ENCODE measurements at places on chromosomes 5 and 9.
A peak's percentile ranks its signal among the peaks of the same experiment; 100 is the strongest.

DNA sequence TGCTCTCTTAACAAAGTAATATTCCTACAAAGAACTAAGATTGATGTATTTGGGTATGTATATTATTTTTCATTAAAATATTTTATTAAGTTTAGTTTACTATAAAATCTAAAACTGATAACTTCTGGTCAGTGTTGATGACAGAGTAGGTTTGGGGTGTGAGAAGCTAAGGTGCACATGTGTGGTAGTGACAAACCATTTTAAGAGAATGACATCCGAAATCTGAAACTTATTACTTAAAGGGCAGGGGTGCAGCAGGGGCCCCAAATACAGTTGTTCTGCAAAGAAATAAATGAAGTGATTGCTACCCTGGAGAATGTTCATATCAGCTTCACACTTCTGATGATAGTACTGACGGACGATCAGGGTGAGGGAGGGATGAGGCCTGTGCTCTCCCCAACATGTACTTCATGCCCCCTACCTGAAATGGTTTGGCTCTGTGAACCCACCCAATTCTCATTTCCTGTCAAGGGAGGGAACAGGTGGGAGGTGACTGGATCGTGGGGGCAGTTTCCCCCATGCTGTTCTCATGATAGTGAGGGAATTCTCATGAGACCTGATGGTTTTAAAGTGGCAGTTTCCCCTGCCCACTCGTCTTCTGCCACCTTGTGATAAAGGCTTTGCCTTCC, 125.3 kb upstream of the RFX3 start:
- no peak for DNase-seq

DNA sequence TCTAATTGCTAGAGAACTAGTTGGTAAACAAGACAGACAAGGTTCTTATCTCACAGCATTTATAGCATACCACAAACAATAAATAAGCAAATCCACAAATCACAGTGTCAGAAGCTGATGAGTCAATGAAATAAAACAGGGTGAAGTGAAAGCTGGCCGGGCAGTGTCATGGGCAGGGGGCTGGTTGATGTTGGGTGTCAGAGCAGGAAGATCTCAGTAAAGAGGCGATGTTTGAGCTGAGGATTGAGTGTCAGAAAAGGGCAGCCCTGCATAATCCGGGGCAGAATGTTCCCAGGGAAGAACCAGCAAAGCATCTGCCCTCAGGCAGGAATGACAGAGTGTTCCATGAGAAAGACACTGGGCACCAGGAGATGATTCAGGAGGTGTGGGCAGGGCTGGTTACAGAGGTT, 183.4 kb downstream of the GOLPH3 start:
- DNase-seq: no peak

GRCh38 chr5:2917524-2917923, 166.0 kb upstream of the IRX2 start:
- DNase-seq: no peak

- peak; percentile 64 for DNase-seq
Measured at GRCh38 chr9:115013998-115014397, 83.6 kb upstream of the TNFSF8 start.

DNA sequence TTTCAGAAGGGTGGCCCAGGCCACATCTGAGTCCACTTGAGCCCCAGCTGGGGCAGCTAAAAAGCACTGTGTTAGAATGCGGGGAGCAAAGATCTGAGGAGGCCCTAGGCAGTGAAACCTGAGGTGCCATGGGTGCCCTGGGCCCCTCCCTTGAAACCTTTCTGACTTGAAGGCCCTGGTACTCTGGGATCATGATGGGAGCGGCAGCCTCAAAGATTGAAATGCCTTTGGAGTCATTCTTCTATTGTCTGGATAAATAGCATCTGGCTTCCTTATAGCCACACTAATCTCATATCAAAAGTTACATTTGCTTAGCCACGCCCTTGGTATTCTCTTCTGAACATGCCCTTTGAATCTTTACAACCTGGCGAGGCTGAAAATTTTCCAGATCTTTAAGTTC, 7.7 kb upstream of the SEMA5A start:
- DNase-seq: no peak

- no peak for DNase-seq
Measured at GRCh38 chr5:181039931-181040630, at the start of gene BTNL9. TSS of gene BTNL9 (plus strand) at chr5:181040266. CDS start at chr5:181045490, 5,224 bp downstream.

- DNase-seq: no peak
Measured at GRCh38 chr5:56818450-56819037, 3.2 kb downstream of the MAP3K1 start.

DNA sequence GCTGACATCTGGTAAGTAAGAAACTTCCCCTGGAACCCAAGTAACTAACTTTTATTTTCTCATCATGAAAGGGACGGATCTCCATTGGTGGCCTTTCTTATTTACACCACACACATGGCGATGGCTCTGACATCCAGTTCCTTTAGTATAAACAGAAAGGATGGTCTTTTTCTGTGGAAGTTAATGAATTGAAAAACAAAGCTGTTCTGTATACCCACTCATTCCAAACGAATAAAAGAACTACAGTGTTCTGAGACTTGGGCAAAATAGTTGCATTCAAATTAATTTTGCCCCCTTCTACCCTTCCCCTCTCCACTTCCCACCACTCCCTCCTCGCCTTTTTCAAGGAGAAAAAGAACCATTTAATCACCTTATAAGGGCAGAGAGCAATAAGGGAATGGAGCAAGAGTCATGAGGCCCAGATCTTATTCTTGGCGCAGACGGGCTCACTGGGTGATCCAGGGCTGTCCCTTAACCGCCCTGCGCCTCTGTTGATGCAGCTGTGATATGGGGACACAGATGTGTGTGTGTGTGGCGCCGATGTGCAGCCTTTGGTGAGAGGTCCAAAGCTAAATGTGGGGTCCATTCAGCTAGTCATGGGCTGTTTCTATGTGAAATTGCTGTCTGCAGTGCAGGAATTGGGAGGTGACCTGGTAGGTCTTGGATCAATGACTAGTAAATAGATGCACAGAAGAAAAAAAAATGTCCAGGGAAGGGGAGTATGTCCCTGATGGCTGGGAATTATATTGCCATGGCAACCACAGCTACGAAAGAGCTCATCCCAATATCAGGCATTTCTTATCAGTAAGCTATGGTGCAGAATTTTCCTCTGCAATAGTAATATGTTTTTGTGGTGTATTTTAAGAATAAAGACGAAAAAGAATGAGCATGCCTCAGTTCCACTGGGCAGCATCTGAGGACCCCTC, 141.5 kb upstream of the ERCC6L2 start:
- DNase-seq: no peak

DNA sequence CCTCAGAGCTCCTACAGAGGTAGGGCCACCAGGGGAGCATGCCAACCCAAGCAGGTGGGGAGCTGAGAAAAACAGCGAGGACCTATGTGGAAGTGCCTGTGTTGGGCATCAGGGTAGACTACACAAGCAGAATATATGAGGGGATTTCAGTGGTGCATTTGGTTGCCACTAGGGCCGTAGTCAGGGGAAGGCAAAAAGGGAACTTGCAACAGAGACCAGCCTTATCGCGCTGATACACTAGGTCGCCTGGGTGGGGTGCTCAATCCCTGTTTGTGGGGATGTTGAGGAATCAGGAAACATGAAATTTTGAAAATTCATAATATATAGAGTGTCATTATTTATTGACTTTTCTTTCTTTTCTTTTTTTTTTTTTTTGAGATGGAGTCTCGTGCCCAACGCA, 370.9 kb upstream of the PRR16 start:
- DNase-seq: no peak

GRCh38 chr5:143398451-143399237, 4.8 kb downstream of the NR3C1 start:
- no peak for DNase-seq

- no peak for DNase-seq
Measured at GRCh38 chr9:7579351-7579750, 220.2 kb downstream of the DMAC1 start.

- DNase-seq: no peak
Measured at GRCh38 chr9:2729003-2729402, 11.7 kb downstream of the KCNV2 start.

- no peak for DNase-seq
Measured at GRCh38 chr9:8095672-8096086, 296.1 kb upstream of the DMAC1 start.

DNA sequence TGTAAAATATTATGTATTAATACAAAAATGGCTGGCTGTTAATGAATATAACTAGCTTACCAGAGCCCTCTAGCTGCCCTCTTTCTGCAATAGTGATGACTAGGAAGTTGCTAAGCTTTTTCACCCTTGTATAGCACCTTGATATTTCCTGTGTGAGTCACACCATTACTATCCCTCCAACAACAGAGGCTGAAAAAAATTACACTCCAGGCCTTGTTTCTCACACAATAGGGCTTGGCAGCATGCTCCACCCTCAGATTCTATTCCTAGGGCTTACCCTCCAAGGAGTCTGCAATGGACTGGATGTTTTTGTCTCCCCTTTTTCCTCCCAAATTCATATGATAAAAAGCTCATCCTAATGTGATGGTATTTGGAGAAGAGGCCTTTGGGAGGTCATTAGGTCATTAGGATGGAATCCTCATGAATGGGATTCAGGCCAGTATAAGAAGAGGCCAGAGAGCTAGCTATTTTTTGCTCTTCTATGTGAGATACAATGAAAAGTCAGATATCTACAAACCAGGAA, 184.6 kb upstream of the MAP1B start:
- DNase-seq: no peak

GRCh38 chr5:34452170-34452828, 203.8 kb upstream of the RAI14 start:
- DNase-seq: no peak

DNA sequence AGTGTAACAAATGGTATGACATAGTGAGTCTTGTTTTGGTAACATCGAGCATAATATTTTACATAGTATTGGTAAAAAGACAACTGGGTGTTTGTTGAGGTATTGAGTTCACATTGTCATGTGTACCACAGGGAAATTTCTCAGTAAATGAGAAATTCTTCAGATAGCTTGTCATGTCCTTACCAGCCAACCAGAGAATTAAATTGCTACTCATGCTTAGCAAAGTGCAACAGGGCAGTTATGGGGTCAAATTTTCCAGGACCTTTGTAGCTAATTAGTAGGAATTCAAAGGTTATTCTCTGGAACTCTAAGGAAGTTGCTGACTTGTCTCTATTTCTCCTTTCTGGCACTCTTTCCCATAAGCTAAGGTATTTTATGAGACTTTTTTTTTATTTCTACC, 595.7 kb downstream of the EFNA5 start:
- no peak for DNase-seq

GRCh38 chr9:126126807-126127206, 199.8 kb upstream of the MVB12B start:
- no peak for DNase-seq
